ENCODE measurements at places on chromosomes 1 and 21.

DNA sequence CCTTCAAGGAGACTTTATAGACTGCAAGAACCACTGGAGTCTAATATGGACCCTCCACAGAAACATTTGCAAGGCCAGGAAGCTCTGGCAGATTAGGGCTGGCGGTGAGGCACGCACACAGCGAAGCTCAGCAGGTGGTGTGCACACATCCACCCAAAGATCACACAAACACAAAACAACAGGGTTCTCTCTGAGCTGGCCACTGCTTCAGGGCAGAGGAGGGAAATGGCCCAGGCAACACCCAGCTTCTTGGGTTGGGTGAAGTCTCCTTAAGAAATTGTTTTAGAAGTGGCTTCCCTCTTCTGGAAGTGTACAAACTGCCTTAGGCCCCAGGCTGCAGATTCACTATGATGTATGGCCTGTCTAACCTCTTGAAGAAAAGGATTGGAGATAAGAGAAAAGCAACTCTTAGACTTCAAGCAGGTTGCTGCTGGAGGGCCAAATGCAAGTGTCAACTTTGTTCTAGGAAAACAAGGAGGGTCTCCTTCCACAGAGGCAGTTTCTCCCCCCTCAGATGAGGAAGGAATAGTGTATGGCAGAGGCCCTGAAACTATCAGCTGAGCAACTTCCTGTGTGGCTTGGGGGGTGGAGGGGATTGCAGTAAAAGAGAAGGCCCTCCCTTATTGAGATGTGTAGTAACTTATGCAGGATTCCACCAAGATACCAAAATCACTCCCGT, 2.0 kb downstream of the RCSD1 start:
- DNase-seq, result no peak

GRCh38 chr1:197029749-197030148, 37.3 kb downstream of the F13B start:
- DNase-seq, result no peak

DNA sequence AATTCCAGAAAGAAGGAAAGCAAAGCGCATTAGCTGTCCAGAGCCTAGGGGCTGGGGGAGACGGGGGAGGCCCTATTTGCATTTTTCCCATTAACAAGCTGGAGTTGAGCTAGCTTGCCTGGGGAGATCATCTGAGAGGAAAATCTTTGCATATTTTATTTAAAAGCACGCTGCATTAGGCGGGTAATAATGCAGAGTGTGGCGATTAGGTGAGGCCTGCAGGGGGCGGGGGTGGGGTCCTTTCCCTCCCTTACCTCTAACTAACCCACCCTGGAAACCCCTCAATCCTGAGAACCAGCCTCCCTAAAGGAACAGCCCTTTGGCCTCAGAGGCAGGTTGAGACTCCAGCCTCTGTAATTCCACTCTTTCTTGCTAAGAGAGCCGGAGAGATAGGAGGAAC, 16.2 kb downstream of the C1orf216 start:
- no peak for DNase-seq

DNA sequence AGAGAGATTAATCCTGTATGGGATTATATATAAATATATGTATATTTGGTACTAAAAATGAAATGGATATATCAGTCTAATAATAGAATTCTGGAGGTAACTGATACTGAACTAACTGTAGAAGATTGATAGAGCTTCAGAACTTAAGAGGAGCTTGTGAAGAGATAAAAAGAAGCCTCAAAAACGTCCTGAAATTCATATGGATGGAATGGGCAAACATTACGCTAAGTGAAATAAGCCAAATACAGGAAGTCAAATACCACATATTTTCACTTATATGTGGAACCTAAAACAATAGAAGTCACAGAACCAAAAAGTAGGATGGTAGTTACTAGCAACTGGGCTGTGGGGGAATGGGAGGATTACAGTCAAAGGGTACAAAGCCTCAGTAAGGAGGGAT, 36.0 kb upstream of the ADGRL4 start:
- no peak for DNase-seq

DNA sequence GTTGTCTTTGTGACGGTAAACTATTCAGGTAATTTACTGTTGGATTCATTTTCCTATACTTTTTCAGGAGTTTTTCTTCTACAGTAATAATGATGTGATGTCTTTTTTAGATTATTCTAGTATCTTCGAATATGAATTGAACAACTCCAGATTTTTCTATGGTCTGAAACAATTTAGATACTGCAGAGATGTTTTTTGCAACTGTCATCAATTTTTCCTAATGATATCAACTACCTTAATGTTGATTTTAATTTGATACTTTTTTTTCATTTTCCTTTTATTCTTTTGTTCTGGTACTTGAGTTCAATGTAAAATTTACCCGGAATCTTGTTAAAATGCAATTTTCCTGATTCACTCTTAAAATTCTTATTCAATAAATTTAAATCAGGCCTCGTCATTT, 110.4 kb downstream of the KCNT2 start:
- DNase-seq, result no peak

DNA sequence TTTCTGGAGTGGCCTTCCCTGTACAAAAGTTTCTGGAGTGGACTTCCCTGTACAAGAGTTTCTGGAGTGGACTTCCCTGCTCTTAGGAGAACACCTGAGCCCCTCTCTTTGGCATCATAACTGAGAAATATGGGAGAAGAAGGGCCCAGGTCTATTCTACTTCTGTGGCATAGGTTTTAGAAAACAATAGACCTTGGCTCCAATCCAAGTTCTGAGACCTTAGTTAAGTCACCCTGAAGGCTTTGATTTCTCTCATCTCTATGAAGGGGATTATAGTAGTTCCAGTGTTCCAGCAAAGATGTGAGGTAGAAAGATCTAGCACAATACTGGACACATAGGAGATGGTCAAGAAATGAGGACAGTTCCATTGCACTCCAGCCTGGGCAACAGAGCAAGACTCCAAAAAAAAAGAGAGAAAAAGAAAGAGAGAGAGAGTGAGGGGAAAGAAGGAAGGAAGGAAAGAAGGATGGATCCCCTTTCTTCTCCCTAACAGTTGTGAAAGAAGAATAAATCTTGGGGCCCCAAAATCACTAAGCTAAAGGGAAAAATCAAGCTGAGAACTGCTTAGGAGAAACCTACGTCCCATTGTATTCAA, 13.3 kb upstream of the EIF4G3 start:
- no peak for DNase-seq

- no peak for DNase-seq
Measured at GRCh38 chr1:29563571-29563970, 327.2 kb downstream of the PTPRU start.

- no peak for DNase-seq
Measured at GRCh38 chr1:21059021-21059420, 117.7 kb downstream of the EIF4G3 start.

GRCh38 chr21:46561445-46562090, 43.3 kb downstream of the S100B start:
- DNase-seq, result no peak

- no peak for DNase-seq
Measured at GRCh38 chr1:204077979-204078696, 5.2 kb downstream of the SOX13 start.

GRCh38 chr1:247529771-247530355, 6.4 kb downstream of the OR2C3 start:
- DNase-seq, result no peak

- no peak for DNase-seq
Measured at GRCh38 chr21:28532446-28532845, 460.2 kb downstream of the LTN1 start.

DNA sequence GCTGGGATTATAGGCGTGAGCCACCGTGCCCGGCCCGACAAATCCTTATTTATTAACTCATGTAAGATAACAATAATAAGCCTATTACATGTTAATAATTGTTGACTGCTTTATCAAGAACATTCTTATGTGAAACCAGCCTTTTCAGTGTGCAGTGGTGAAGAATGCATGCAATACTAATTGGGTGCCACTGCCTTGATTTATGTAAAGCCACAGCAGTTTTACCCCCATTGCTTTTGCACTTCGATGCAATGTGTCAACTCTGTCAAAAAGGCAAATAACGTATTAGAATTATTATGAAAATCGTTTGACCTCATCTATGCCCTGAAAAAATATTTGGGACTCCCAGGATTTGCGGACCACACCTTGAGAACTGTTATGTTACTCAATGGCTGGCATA, 18.3 kb downstream of the NPR1 start:
- no peak for DNase-seq

GRCh38 chr1:174398246-174398645, 49.5 kb upstream of the GPR52 start:
- no peak for DNase-seq

DNA sequence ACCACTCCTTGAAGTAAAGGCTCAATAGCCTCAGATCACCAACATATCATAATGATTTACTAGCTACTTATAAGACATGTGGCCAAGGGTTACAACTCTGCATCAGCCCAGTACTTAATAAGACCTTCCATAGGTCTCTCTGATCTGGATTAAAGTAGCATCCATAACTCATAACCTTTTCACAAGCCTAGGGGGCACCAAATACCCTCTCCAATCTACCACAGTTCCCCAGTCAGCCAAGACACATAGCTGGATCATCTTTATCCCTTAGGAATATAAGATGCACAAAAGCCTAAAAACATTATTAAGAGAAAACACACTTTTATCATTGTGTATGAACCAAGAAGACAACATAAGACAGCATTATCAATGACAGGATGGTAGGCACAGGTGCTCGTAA, 22.1 kb downstream of the SSX2IP start:
- no peak for DNase-seq

- DNase-seq, result no peak
Measured at GRCh38 chr1:106753066-106753465, 303.4 kb upstream of the PRMT6 start.

DNA sequence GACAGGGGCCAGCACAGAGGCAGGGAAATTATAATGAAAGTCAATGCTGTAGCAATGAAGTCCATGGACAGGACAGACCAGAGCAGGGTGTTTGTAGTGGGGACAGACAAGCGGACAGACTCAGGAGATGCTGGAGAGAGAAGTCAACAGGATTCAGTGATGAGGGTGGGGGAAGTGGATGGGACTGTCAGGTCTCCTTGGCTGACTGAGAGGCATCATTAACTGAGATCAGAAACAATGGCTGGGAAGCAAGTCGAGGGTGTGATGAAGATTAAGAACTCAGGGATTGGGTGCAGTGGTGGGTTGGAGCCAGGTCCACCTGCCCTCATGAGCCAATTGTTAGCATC, 25.5 kb downstream of the CD58 start:
- DNase-seq, result no peak

- no peak for DNase-seq
Measured at GRCh38 chr1:89608984-89609725, 23.8 kb upstream of the LRRC8C start.

DNA sequence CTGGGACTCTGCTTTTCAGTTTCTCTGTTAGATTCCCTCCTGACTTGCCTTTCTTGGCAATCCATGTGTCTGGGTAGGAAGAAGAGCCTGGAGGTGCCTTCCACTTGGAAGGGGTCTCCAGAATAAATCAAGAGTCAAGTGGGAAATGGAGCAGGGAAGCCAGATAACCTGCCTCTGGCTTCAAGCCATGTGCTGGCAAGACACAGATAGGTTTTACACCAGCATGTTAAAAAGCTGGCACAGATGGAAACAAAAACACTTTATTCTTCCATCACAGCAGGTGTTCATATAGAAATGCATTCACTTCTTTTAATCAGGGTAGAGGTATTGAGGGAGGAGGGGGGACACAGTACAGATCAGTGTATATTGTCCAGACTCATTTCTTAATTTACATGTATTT, 356.9 kb upstream of the RUNX1 start:
- DNase-seq, result no peak

GRCh38 chr1:34770891-34771504, 10.0 kb upstream of the GJB3 start:
- DNase-seq, result no peak
